ENCODE measurements at places on chromosomes 1 and 21.

DNA sequence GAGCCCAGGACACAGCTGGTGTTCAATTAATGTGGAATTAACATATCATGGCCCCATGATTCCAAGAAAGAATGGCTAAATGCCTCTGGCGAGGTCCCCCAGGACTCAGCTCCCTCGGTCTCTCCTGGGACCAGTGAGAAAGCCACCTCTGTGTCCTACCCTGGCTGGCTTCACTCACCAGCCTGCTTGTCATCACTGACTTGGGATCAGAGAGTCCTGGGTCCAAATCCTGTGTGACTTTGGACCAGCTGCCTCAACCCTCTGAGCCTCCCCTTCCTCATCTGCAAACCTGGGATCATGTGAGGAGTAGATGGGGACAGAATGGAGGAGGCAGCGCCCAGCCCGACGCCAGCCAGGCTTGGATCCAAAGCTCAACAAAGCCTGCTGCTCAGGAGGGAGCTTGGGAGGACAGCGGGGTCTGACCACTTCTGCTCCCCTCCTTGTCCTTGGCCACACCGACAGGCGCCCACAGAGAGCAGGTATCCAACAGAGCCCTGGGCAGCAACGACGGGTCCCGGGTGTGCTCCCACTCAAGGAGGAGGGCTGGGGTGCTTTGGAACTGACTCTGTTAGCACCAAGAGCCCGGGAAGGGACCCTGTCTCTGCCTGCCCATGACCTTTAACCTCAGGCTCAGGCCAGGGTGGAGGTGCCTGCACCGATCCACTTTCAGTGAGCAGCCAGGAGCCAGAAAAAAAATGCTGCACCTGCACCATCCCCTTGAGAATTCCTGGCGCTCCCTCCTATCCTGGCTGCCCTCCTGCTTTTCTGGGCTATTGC, 3.2 kb downstream of the SH2D5 start:
- peaks cover 5% of the 10 kb centered on the region for H3K27me3 ChIP-seq
- no peaks in the 10 kb centered on the region for H3K36me3 ChIP-seq
- no peak overlapping the region for H3K4me3 ChIP-seq

DNA sequence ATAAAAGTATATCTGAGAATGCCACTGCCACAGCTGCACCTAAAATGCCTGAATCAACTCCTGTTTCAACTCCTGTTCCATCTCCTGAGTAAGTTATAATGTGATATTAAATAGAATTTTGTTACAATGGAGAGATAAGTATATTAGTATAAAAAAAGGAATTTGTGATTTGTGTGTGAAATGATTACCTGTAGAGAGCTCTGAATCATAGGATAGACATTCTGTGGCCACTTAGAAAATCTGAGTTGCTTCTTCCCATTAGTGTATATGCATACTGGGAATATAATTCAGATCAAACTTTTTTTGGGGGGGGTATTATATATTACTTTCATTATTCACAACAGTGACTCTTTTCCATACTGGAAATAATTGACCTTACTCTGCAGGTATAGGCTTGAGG, 52.9 kb downstream of the SUCO start:
- H3K4me1 ChIP-seq = no peaks in the 10 kb centered on the region
- H3K27ac ChIP-seq = no peak overlapping the region
- peaks cover 26% of the 10 kb centered on the region for H3K36me3 ChIP-seq
- no peak for DNase-seq
- H3K27me3 ChIP-seq = no peaks in the 10 kb centered on the region

- H3K27ac ChIP-seq = no peak overlapping the region
- H3K36me3 ChIP-seq = no peaks in the 10 kb centered on the region
- no peaks in the 10 kb centered on the region for H3K27me3 ChIP-seq
- H3K4me1 ChIP-seq = no peaks in the 10 kb centered on the region
- no peak for DNase-seq
Observed at GRCh38 chr1:24266998-24267397, 52.2 kb upstream of the GRHL3 start.

DNA sequence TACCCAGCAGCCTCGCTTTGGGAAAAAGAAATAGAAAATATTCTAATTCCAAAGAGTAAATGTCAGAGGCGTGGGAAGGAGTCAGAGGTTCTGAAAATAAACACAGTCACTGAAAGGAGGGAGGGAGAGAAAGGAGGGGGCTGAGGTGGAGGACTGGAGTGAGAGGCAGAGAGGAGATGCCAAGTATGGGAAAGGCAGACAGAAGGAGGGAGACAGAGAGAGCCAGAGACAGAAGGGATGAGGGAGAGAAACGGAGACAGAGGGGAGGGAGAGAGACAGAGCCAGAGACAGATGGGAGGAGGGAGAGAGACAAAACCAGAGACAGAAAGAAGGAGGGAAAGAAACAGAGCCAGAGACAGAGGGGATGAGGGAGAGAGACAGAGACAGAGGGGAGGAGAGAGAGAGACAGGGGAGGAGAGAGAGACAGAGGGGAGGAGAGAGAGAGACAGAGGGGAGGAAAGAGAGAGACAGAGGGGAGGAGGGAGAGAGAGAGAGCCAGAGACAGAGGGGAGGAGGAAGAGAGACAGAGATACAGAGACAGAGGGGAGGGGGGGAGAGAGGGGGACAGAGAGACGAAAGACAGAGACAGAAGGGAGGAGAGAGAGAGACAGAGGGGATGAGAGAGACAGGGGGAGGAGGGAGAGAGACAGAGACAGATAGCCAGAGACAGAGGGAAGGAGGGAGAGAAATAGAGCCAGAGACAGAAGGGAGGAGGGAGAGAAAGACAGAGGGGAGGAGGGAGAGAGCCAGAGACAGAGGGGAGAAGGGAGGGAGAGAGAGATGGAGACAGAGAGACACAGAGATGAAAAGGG, 525.5 kb downstream of the MATN1 start:
- H3K36me3 ChIP-seq = no peaks in the 10 kb centered on the region
- H3K27ac ChIP-seq = no peak overlapping the region
- DNase-seq = no peak
- H3K27me3 ChIP-seq = no peaks in the 10 kb centered on the region

DNA sequence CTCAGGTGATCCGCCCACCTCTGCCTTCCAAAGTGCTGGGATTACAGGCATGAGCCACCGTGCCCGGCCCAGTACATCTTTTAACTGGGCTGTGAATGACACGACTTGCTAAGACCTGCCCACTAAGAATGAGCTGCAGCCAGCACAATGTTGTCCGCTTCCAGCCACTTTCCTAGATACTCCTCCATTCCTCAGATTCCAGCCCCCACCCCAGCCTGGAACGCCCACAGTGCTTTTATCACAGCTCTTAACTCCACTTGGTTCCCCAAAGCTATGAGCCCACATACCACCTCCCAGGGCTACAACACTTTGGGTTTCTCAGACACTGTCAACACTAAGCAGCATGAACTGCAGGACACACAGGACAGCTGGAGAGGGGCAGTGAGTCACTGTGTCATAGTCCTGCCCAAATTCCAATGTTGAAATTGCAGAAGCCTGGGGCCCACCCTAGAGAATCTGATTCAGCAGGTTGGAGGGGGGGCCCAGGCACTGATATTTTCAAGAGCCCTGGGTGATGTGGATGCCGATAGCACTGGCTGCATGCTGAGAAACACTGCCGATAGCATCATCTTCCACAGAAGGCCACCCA, 58.0 kb downstream of the ACBD3 start:
- no peaks in the 10 kb centered on the region for H3K4me1 ChIP-seq
- H3K36me3 ChIP-seq = no peaks in the 10 kb centered on the region
- DNase-seq = no peak
- H3K27me3 ChIP-seq = no peaks in the 10 kb centered on the region

- H3K36me3 ChIP-seq = peaks cover 9% of the 10 kb centered on the region
- peak overlapping the region; percentile 91 for H3K27ac ChIP-seq
- H3K4me1 ChIP-seq = peaks cover 60% of the 10 kb centered on the region
- no peaks in the 10 kb centered on the region for H3K27me3 ChIP-seq
Observed at GRCh38 chr1:26999440-26999987, 6.0 kb downstream of the TRNP1 start.

DNA sequence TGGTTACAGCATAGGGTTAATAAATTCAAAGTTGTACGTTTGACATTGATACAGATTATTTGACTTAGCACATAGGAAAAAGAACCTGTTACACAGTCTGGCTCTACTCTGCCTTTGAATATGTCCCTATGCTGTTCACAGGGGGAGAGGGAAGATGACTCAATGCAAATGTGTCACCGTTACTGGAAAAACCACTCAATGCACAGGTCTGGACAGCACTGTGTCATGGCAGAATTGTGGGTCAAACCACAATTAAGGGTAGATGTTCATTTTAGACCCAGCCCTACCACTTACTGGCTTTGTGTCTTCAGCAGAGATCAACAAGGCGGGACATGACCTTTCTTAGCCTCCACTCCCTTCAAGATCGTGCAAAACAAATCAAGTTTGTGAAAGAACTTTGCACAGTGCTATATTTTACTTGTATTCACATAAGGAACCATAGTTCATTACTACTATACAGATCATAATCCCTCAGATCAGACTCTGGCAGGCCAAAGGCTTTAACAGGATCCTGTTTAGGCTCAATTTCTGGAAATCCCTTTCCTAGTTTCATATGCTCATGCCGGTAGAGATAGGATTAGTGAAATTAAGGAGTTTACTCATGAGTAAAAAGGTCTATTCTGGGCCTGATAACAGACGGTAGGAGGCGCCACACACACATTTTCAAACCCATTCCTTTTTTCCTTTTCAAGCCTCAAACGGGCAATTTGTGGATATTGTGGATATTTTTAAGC, 22.1 kb downstream of the EIF2D start:
- H3K4me3 ChIP-seq = no peak overlapping the region
- H3K36me3 ChIP-seq = peaks cover 48% of the 10 kb centered on the region
- H3K27ac ChIP-seq = no peak overlapping the region
- DNase-seq = no peak
- H3K4me1 ChIP-seq = no peaks in the 10 kb centered on the region

- peaks cover 25% of the 10 kb centered on the region for H3K4me1 ChIP-seq
- peak overlapping the region; percentile 78 for H3K27ac ChIP-seq
- DNase-seq = no peak
- no peak overlapping the region for H3K4me3 ChIP-seq
Observed at GRCh38 chr1:180560200-180560867, 1.6 kb downstream of the OVAAL start.

DNA sequence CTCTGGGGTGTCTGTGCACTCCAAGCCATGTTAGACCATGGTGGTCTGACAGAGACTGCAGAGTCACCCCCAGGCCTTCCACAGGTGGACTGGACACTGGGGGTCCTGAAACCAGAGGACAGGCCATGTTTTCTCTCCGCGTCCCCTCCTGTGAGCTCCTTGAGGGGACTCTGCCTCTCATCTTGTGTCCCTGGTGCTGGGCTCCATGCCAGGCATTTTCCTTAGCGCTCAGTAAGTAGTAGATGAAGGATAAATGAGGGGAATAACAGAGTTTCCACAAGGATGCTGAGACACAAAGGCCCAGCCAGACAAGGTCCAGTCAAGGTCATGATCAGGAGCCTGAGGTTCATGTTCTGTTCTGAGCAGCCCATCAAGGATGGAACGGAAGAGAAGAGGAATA, 57.4 kb downstream of the FAM163A start:
- no peaks in the 10 kb centered on the region for H3K4me1 ChIP-seq
- no peak for DNase-seq
- H3K36me3 ChIP-seq = no peaks in the 10 kb centered on the region

- H3K27me3 ChIP-seq = no peaks in the 10 kb centered on the region
- H3K4me3 ChIP-seq = no peak overlapping the region
- no peaks in the 10 kb centered on the region for H3K36me3 ChIP-seq
- no peaks in the 10 kb centered on the region for H3K4me1 ChIP-seq
- H3K27ac ChIP-seq = no peak overlapping the region
Observed at GRCh38 chr1:76299036-76299435, 224.5 kb downstream of the ST6GALNAC3 start.

DNA sequence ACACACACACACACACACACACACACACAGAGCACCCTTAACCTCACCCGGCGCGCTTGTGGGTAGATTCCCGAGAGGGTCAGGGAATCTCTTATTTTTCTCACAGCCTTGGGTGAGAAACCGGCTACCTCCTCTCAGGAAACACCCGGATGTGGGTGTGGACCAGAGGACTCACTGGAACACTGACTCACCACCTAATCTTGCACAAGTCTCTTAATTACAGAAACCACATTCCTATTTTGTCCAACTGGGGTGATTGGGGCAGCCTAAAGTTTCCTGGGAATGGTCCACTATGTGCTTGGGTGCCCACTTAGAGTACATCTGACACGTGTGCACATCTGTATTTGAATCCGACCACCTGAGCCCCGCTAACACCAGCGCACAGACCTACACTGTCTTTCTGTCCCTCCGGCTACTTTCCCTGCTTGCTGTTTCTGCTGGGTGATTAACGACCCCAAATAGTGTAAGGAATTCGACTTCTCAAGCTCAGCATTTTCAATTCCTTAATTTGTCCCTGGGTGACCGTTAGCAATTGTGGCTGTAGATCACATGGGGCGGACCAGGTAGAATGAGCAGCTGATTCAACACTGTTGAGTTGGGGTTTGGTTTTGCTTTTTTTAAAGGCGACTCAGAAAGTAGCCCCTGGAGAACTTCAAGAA, 14.0 kb upstream of the TBX15 start:
- H3K4me3 ChIP-seq = no peak overlapping the region
- H3K27ac ChIP-seq = no peak overlapping the region
- H3K27me3 ChIP-seq = peaks cover 23% of the 10 kb centered on the region

DNA sequence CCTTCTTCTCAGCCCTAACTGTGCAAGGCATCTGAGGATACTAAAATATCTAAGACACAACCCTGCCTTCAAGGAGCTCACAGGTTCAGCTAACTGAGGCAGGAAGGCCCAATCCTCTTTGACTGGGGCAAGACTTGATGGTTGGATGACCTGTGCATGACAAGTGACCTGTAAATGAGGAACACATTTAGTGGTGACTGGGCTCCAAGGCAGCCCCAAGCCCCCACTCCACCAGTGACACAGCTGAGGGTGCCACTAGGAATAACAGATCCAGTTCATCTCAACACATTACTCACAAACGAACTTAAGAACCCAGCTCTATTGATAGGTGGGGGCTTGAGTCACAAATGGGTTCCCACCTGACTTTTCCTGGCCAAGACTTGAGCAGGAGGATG, 244.7 kb upstream of the IRF2BP2 start:
- no peak for DNase-seq
- no peaks in the 10 kb centered on the region for H3K27me3 ChIP-seq
- no peaks in the 10 kb centered on the region for H3K36me3 ChIP-seq
- H3K4me1 ChIP-seq = peaks cover 4% of the 10 kb centered on the region
- H3K4me3 ChIP-seq = no peak overlapping the region

Measured in ascending aorta (tissue), 2 donors.